NCI-H2081 (cell line): ENCODE measurements at places on chromosomes 12 and 14.

DNA sequence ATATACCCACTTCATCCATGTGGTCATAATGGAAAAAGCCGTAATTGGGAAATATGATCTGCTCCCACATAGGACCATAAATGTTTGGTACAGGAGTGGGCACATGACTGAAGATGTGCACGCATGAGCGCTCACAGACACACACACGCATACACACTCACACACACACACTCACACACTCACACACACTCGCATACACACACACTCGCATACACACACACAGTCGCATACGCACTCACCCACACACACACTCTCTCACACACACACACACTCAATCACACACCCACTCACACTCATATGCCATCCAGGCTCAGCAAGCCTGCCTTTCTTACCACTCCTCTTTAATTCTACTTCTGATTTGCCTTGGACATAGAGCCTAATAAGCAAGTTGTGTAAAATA, 45.6 kb upstream of the EGLN3 start:
- no peak for DNase-seq

- DNase-seq = peak; percentile 75
Observed at GRCh38 chr14:33118668-33119067, 180.0 kb downstream of the NPAS3 start.

- no peak for DNase-seq
Observed at GRCh38 chr12:44889926-44890325, 13.8 kb upstream of the NELL2 start.

DNA sequence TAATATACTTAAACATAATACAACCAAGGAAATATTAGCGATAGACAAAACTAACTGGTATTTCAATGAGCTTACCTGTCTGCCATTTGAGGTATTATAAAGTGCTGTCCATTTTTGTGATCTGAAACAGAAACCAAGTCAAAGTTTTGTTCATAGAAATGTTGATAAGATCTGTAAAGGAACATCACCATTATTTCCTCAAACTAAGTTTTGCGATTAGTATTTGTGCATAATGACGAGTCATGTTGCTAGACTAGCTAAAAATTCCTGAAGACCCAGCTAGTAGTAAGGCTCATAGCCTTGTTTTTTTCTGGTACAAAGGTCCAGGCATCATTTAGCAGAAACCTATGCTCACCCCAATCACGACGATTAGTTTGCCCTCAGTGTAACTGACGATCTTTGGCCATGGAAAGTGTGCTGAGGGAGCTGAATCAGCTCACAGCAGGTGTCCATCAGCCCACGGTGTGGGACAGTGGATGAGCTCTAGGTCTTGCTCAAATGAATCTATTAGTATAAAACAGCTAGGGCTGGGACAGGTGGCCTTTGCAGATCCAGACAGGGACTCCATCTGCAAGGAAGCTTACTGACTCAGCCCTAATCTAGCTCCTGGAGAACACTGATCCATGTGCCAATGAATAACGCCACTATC, 28.7 kb downstream of the GIT2 start:
- no peak for DNase-seq

DNA sequence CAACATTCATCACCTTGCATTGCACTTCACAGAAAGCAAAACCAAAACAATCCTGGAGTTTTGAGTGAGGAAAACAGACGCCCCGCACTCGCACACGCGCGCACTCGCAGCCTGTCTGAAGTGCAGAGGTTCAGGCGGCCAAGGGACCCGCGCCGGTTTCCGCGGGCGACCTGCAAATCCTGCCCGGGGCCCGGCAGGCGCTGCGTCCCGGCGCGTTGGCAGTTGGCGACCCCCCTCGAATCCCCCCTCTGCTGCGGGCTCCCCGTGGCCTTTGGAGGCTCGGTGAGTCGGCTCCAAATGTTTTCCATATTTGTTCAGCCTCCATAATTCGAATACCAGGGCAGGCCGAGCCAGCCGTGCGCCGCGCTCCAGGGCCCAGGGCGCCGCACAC, at the start of gene SSPN:
Gene SSPN (plus strand): TSS at position 324 of the 391 bp plus-strand sequence. CDS start 100 bp downstream, outside the sequence.
- peak; percentile 21 for DNase-seq

GRCh38 chr12:44433659-44434058, 442.5 kb downstream of the NELL2 start:
- no peak for DNase-seq

DNA sequence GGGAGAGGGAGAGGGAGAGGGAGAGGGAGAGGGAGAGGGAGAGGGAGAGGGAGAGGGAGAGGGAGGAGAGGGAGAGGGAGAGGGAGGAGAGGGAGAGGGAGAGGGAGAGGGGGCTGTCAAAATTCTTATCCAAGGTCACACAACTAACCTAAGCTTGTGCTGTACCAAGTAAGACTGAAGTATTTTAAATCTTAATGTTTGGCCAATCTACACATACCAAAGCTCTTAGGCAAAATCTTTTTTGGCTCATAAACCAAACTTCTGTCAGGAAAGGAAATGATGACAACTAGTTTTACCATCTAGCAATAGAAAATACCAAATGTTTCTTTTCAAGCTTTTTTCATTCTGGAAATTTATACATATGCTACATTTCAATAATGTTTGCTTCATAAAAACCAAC, 33.8 kb downstream of the CCDC38 start:
- DNase-seq = no peak

DNA sequence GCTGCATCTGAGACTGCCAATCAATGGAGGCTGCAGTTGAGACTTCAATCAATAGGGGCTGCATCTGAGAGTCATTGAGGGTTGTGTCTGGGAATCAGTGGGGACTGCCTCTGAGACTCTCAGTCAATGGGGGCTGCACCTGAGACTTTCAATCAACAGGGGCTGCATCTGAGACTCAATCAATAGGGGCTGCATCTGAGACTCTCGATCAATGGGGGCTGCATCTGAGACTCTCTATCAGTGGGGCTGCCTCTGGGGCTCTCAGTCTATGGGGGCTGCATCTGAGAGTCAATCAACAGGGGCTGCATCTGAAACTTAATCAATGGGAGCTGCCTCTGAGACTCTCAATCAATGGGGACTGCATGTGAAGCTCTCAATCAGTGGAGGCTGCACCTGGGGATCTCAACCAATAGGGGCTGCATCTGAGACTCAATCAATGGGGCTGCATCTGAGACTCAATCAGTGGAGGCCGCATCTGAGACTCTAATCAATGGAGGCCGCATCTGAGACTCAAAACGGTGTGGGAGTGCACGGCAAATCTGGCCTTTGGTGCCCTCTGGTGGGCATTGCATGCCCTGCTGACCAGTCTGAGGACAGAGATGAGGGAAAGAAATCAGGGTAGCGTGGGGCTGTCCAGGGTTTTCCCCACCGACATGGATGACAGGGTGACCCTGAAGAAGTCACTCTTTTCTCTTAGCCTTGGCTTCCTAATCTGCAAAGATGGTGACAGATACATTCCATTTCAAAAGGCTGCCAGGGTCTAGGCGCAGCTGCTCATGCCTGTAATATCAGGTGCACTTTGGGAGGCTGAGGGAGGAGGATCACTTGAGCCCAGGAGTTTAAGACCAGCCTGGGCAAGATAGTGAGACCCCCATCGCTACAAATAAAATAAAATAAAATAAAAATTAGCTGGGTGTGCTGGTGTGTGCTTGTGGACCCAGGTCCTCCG, 41.3 kb upstream of the EIF5 start:
- peak; percentile 76 for DNase-seq

DNA sequence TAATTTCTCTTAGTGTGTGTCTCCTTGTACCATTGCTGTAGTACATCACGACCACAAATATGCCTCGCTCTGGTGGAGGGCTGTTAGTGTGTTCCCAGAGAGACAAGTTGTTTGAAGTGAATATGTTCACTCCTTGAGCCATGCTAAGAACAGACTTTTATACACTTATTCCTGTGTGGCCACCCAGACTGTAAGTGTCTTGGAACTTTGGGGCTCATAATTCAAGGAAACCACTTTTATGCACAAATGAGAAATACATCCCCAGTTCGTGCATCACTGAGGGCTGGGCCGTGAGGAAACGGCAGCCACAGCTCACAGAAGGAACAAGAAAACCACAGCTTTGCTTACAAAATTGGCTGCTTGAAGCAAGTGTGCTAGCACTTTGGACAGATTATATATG, 362.2 kb upstream of the DDHD1 start:
- DNase-seq = no peak

- DNase-seq = no peak
Observed at GRCh38 chr12:104083769-104084475, 19.6 kb downstream of the HCFC2 start.

DNA sequence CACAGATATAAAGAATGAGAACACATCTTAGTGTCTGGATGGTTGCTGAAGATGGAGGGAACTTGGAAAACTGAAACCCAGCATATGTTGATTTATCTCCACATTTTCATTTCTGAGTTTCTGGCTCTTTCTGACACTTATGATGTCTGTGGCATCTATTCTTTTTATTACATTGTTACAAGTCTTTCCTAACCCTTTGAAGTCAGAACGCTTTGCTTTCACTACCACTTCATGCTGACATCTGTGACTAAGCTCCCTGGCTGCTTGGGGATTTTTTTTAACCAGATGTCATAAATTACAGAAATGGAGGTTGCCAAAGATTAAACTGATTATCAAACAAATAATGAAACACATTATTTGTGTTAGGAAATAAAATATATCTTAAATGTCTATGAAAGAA, 188.7 kb downstream of the KITLG start:
- no peak for DNase-seq

GRCh38 chr12:105262461-105263184, 26.6 kb upstream of the APPL2 start:
- no peak for DNase-seq

DNA sequence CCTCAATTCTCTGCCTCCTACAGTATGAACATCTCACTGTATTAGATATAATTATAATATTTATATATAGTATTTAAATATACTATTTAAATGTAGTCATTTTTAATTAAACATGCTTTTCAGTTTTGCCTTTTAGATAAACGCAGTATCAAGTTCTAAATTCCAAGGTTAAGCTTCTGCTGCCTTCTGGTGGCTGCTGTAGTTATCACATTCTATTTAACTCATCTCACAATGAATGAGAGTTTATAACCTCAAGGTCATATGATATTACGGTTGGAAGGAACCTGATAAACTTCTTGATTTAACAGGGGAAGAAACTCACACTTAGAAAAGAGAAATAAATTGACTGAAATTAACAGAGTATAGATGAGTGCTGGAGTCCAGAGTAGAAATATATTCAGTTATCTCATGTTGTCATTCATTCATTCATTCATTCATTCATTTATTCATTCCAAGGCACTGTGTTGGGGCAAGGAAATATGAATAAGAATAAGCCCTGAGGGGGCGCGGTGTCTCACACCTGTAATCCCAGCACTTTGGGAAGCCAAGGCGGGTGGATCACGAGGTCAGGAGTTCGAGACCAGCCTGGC, 31.9 kb downstream of the GUCY2C start:
- DNase-seq = peak; percentile 33

DNA sequence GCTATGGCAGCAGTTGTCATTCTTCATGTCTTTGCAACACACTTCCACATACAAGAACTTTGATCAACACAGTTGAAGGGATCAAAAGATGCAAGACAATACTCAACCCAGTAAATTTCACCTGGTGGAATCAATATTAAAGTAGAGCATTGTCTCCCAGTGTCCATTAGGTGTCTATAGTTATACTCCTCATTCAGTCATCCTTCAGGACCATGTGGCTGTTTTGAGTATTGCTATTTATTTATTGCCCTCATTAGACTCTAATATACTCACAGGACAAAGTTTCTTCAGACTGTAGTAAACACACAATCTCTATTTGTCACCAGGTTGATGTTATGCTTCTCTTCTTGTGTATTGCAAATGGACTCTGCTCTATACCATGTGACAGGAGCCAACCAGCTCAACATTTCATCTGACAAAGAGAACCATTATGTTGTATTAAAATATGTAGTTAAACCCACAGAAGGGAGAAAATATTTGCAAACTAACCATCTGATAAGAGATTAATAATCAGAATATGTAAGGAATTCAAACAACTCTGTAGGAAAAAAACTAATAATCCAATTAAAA, 146.6 kb downstream of the TGFB3 start:
- DNase-seq = no peak

- DNase-seq = no peak
Observed at GRCh38 chr14:75578102-75578785, at the start of gene FLVCR2. Gene FLVCR2 (plus strand): TSS chr14:75578620. CDS start chr14:75578973, 353 bp downstream.

- no peak for DNase-seq
Observed at GRCh38 chr12:98074286-98074685, 441.1 kb upstream of the TMPO start.

GRCh38 chr14:50417853-50418252, 21.2 kb upstream of the CDKL1 start:
- DNase-seq = no peak

GRCh38 chr12:89663577-89664357, 44.9 kb downstream of the ATP2B1 start:
- DNase-seq = no peak

GRCh38 chr14:71424941-71425340, 507.3 kb upstream of the RGS6 start:
- DNase-seq = no peak

DNA sequence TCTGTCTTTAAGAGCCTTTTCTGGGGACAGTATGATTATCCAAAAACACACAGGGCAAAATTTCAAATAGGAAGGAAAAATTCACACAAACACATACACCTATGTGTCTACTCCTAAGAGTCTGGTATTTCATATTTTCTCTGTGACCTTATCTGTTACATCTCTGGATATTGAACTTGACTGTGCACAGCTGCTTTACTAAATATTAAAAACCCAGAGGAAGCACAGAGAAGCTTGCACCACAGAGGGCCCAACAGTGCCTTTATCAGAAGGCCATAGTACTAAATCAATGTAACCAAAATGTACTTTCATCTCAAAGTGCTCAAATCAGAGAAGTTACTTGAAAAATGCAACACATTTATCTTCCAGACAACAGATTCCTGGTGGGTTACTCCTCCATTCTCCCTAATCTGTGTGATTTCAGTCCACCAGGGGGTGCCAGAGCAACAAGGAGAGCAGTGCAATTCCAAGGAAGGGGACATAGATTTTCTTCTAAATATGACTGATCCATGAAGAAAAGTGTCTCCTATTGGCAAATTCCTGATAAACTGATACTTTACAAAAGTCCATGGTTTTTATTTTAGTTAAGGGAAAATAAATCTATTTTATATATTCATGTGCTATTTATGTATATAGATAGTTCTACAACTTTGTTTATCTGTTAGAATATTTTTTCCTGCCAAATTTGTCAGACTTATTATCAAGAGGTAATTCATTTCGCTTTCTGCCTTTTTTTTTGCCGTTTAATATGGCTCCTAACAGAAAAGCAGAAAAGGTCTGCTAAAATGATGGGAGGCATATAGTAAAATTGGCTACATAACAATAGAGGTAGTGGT, 617.6 kb downstream of the LRFN5 start:
- DNase-seq = peak; percentile 57
